Panc1 (cell line): ENCODE measurements at places on chromosomes 7 and 10.

DNA sequence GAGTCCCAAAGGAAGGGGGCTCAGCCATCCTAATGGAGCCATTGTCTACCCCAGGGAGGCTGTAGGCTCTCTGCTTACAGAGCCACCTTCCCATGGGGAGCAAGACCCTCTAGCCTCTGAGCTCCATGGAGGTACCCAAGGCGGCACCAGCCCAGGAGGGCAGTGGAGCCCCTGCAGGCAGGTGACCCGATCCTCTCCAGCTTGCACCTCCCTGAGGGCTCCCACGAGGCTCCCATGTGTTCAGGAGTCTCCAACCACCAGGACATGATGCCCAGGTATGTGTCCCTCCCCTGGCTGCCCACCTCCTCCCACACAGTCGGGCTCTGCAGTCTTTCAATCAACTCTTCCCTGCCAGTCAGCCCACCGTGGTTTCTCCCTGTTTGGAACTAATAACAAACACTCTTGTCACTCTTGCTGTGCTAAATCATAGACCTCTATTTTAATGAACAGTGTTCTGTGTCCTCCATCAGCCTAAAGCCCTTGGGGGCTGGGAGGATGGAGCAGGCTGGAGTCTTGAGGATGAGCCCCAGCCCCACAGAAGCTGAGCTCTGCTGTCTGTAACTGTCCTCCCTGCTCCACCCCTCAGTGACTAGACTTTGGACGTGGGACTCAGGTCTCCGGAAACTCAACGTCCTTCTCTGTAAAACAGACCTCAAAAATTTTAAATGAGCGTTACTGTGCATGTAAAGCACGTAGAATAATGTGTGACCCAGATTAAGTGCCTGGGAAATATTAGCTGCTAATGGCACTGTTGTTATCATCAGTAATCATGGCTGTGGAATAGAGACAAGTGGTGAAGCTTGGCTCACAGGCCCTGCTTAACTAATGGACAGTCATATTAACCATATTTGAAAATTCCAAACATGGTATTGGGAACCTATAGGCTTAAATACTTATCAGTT, 298.9 kb downstream of the WDR37 start:
- no peak for DNase-seq

DNA sequence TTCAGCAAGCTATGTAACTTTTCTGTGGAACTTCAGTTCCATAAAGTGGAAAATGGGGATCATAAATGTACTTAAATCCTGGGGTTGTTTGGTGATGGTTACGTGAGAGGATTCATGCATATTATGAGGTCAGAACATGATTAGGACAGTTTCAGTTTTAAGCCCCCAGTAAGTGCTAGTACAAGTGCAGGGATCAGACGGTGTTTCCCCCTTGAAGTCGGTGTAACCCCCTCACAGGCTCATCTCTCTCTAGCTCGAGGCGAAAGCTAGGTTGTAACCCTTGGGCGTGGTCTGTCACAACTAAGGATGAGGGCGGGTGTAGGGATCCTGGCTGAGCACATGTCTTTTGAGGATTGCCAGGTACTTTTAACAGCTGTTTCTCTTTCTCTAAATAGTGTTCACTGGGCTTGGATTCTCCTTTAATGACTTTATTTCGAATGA, 84.7 kb downstream of the SPAG6 start:
- no peak for DNase-seq

DNA sequence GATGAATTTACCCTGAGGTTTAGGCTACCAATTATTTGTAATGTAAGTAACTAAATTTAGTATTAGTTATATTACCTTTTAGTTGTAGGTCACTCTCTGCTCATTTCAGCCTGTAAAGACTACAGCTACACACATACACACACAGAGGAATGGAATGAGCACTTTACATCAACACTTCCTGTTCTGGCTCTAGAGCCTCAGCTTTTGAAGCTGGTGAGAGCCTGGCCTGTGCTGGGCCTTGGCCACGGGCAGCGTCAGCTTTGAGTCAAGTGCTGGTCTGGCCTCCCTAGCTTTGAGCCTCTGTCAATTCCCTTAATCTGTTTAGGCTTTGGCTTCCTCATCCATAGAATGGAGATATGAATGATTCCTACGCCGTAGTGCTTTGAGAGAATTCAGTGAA, 141.7 kb downstream of the EGFR start:
- DNase-seq, result no peak

DNA sequence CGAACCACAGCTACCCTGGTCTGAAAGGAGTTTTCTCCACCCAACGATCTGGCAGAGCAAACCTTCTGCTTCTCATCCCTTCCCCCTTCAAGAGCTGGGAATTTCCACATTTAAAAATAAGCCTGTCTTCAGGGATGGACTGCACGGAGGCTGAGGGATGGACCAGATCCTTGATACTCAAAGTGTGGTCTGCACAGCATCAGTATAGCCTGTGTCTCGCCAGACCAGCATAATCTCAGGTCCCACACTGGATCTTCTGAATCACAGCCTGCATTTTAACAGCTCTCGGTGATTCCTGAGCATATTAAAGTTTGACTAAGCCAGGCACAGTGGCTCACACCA, 7.1 kb downstream of the KCNMA1 start:
- no peak for DNase-seq

GRCh38 chr10:95841661-95842498, 65.9 kb upstream of the CC2D2B start:
- no peak for DNase-seq

DNA sequence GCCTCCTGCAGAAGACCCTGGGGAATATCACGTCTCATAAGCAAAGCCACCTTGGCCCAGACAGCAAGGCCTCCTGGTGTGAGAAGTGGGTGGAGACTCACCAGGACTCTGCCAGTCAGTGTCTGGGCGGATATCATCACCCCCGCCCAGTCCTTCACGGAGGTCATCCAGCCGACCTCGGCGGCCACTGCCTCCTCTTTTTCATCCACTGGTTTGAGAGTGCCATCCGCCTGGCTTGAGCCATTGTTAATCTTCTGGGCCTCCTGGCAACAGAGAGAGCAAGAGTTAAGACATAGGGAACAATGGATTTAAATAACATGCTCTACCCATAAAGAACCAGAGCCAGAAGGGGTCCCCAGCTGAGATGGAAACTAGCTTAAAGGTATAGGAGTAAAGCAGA, 233.8 kb downstream of the KCNMA1 start:
- DNase-seq, result no peak

DNA sequence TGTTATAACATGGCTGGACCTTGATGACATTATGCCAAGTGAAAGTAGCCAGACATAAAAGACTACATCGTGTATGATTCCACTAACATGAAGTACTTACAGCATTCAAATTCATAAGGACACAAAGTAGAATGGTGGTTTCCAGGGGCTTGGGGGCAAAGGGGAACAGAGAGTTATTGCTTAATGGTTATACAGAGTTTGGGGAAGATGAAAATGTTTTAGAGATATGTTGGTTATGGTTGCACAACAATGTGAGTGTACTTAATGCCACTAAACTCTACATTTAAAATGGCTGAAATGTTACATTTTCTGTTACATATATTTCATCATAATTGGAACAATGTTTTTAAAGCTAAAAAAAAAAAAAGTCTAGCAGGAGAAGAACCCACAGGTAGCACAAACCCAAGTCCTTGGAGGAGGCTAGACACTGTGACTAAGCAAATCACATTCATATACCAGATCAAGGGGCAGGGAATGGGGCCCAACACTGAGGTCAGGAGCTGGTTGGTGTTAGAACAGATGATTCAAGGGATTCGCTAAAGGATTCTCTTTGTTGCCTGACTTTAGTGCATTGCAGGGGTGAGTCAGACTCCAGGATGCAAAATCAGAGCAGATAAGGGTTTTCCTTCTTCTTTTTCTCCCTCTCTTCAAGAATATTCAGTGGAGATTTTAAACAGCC, 25.1 kb upstream of the AOAH start:
- no peak for DNase-seq

DNA sequence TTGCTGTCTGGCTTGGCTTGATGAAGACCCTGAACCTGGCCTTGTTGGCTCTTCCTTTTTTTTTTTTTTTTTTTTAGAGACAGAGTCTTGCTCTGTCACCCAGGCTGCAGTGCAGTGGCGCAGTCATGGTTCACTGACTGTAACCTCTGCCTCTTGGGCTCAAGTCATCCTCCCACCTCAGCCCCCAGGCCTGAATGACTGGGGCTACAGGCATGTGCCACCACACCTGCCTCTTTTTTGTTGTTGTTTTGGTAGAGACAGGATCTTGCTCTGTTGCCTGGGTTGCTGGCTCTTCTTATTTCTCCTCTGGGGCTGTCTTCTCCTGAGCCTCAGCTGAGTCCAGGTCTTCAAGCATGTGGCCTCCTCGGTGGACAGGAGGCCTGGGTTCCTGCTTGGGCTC, 44.7 kb downstream of the PRF1 start:
- DNase-seq, result no peak

GRCh38 chr10:133110609-133111275, 23.0 kb downstream of the ADGRA1 start:
- no peak for DNase-seq
